ENCODE measurements at places on chromosomes 2 and 18.

GRCh38 chr2:218427741-218428140, 8.8 kb downstream of the VIL1 start:
- DNase-seq = no peak

DNA sequence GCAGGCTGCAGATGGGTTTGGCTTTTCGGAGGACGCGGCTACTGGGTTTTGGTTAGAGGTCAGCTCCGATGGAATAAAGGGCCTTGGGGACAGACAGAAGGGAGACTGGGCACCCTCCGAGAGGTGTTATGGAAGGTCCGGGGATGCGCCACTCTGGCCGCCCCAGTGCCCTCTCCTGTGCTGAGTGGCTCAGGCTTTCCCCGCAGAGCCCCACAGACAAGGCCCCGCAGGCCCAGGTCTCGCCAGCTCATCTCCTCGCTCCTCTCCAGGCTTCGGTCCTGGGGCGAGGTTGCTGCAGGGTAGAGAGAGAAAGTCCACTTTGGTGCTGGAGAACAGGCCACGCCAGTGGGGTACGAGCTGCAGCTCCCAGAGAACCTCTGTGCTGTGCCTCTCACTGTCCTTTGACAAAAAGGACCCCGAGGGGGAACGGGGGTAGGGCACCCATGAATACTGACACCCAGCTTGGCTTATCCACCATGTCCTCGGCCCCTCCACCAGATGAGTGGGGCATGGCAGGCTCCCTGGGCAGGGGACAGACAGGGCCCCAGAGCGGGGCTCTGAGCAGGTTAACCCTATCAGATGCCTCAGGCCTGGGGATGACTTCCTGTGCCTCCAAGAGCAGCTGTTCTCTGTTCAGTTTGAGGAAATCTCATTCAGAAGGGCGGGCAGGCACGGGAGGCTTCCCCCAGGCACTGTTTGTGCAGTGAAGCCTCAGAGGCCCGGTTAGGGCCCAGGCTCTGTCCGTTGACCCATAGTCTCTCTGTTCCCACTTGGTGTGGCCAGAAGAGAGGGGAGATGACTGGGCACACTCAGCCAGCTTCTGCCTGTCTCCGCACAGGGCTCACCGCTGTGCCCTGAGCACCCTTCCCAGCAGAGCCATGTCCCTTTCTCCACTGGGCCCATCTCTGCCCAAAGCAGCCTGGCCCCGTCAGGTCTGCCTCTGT, 15.7 kb upstream of the CNNM3 start:
- DNase-seq = no peak

DNA sequence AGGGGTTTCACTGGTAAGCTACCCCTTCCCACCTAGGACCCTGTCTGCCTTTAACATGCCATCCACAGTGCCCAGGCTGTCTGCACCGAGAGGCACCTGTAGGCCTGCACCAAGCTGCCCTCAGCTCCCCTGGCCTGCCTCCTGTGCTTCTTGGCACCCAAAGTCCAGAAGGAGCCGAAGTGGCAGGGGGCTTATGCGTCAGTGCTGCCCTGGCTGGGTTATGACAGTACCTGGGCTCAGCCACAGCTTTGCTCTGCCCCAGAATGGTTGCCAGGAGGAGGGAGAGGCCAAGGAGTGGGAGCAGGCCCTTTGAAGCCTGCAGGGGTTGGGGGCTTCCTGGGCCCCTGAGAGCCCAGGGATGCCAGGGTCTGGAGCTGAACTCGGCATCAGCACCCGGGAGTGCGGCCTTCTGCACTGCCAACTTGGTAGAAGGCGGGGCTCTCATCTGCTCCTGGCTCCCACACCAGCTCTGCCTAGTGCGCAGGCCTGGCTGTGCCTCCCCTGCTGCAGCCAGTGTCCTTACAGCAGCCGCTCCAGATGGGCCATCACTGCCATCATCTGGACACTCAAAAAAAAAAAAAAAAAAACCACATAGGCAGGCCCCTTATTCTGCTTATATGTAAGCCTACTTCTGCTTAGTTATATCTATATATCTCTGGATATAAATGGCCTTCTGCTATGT, 155.4 kb downstream of the THSD7B start:
- DNase-seq = peak; percentile 33

- DNase-seq = no peak
Observed at GRCh38 chr2:237486819-237487448, at the start of gene MLPH. TSS of gene MLPH (plus strand) at chr2:237487251. CDS start at chr2:237493427, 6,176 bp downstream.

DNA sequence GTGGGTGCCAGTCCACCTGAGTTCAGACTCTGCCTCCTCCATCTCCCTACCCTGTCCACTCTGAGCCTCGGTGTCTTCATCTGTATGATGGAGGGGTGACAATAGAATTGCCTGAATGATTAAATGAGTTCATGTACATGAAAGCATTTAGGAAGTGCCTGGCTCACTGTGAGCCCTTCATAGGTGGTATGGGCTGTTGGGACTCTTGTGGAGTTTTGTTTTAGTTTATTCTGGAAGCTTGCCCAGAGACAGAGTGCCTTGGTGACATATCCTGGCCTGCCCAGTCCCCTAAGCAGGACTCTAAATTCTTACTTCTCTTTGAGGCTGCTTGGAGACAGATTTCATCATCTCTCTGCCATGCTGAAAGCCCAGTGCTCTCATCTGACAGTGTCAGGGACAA, 24.5 kb upstream of the GIGYF2 start:
- DNase-seq = no peak

- no peak for DNase-seq
Observed at GRCh38 chr2:15634846-15635490, 43.3 kb downstream of the DDX1 start.

DNA sequence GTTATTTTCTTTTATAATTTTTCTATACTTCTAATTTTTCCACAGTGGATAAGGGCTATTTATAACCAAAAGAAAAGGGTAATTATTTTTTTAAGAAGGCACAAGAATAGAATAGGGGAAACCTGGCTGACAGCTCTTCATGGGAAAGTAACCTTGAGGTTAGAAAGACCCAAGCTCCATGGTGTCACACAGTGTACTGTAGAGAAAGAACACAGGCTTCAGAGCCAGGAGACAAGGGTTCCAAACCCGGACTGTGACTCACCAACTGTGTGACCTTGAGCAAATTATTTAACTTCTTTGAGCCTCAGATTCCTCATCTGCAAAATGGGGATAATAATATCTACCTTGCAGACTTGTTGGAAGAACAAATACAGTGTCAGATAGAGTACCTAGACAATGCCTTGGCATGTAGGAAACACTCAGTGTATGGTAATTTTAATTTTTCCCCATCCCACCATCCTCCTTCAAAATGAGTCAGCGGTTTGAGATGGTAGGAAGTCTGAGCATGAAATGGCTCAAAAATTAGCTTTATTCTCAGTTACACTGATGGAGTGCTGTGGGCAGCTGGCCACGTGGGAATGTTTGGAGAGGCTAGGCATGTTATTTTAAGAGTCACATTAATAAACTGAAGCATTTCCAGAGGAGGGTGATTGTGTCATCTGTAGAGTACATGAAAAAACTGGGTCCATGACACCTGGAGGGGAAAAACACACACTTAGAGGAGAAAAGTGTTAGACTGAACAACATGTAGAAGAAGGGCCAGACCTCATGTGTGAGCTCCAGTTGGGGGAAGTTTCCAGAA, 36.7 kb downstream of the TMEM37 start:
- DNase-seq = no peak

DNA sequence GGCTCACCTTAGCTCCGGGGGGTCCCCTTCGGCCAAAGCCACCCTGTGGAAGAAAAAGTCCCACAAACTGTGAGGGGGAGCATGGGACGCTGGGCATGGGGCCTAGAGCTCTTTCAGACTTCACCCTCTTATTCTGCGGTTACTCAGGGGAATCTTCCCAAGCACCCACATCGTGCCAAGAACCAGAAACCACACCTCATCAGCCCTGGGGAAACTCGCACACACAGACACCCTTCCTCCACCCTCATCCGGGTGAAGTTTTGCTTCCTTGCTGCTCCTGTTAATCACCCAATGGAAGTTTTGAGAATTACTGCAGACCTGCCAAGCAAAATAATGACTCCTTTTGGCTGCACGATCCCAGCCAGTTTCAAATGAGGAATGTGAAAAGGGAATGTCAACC, 59.1 kb downstream of the COL6A3 start:
- no peak for DNase-seq

DNA sequence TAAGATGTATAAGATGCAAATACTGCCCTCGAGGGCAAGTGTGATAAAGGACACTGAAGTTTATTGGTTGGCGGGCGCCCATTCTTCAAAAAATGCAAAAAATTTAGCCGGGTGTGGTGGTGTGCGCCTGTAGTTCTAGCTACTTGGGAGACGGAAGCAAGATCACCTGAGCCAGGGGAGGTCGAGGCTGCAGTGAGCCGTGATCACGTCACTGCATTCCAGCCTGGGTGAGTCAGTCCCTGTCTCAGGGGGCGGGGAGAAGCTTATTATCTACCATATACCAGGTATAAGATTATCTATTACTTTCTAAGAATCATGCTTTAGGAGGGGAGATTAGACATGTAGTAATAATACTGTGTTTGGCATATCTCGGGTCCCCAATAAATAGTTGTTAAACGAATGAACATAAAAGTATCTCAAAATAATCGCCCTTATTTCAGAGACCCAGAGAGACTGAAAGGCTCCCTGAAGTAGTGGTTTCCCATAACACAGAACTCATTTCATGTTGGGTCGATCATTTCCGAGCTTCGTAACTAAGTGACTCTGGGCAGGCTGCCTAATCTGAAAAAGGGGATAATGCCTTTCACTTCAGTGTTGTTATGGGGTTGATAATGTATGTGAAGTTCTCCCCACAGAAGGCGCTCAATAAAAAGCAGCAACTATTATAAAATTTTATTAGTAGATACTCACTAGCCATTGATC, 1.2 kb upstream of the SELENOI start:
- peak; percentile 24 for DNase-seq

GRCh38 chr2:3867469-3867868, 164.1 kb downstream of the DCDC2C start:
- no peak for DNase-seq

DNA sequence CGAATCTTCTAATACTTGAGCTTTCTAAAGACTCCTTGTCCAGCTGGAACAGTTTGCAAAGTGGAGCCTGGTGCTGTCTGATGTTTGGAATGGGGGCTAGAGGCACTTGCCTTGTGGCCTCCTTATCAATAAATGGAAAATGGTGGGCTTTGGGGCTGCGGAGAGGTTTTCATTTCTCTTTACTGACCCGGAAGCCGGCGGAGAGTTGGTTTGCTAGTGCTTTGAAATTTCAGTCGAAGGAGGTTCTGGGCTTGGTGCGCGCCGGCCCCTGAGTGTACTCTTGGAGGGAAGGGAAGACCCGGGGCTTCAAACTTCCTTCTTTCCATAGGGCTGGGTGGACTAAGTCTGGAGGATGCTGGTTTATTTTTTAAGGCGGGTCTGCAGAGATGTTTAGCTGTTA, 714 bp downstream of the RPIA start:
- no peak for DNase-seq

DNA sequence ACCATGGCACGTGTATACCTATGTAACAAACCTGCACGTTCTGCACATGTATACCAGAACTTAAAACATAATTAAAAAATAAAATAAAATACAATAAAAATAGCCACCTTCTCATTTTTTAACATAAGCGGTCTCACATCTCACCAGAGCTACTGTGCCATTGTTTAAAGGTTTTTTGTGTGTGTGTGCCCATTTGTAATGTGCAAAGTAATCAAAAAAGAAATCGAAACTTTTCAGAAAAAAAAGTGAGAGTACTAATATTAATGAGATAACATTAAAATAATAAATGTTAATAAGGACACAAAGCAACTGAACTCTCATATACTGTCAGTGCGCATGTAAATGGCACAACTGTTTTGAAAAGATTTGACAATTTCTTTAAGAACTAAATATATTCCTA, 60.5 kb downstream of the FANCL start:
- no peak for DNase-seq

GRCh38 chr2:221203125-221203524, 369.0 kb downstream of the EPHA4 start:
- DNase-seq = no peak

DNA sequence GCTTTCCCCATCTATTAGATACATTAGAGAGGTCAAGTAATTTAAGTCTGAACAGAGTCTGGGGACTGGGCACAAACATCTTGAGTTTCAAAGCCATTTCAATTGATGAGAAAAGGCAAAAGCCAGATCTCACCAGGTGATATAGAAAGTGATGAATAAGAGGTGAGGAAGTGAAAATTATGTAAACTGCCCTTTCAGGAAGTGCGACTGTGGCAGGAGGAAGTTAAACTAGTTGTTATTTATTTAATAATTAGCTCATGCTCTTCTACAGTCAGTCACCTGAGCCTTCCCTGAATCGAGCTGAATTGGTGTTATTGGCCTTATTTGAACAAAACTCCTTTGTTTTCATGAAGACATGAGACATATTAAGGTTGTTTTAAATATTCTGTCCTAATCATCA, 115.1 kb downstream of the CDH20 start:
- DNase-seq = no peak

DNA sequence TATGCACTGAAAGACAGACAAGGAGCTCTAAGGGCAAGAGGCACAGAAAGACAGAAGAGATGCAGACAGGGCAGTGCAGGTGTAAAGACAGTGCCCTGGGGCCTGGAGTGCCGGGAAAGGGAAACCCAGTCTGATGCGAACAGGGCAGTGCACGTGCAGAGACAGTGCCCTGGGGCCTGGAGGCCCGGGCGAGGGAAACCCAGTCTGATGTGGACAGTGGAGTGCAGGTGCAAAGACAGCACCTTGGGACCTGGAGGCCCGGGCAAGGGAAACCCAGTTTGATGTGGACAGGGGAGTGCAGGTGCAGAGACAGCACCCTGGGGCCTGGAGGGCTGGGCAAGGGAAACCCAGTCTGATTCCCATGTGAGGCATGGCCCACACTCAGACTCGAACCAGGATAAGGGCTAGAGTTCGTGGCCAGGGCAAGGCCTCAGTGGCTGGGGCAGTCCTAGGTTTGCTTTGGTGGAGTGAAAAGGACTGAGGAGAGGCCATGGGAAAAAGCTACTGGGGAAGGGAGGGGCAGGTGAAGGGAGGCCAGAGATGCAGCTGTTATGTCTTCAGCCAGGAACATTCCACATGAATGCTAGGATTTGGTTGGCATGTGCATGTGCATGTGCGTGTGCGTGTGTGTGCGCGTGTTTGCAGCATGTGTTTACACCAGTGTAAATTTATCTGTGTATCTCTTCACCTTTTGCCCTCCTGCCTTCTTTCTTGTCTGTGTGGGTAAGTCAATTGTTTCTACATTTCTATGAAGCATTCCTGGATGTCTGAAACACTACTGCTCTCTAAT, 39.1 kb upstream of the DNMT3A start:
- DNase-seq = peak; percentile 5

- DNase-seq = no peak
Observed at GRCh38 chr2:216441308-216442010, 29.2 kb downstream of the SMARCAL1 start.

DNA sequence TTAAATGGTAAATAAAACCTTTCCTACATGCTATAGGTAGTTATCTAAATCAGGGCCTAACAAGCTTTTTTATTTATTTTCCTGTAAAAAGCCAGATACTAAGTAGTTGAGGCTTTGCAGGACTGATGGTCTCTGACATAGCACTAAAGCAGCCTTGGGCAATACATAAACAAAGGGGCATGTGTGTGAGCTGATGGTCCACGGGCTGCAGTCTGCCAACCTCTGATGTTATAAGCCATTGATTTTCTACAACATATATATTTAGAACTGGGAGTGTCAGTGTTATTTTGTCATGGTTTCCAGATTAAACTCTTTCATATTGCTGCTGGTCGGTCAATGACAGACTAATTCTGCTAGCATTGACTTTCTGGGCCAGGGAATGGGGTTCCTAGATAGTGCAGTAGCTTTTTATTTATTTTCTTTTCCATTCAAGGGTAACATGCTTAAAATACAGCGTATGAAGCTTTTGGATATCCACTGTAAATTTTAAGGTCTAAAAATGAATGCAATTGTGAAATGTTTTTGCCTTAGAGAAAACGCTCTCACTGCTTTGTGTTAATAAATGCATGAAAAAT, 134.0 kb downstream of the NEDD4L start:
- DNase-seq = no peak

GRCh38 chr18:49647496-49648168, 85.8 kb downstream of the LIPG start:
- DNase-seq = no peak
